ENCODE measurements at places on chromosomes 6 and 20.

- no peak for DNase-seq
Observed at GRCh38 chr6:52407467-52407866, 12.7 kb upstream of the EFHC1 start.

- DNase-seq: no peak
Observed at GRCh38 chr6:47478233-47479139, 897 bp downstream of the CD2AP start.

GRCh38 chr6:145845557-145845956 is 31.0 kb upstream of the FBXO30 start:
- DNase-seq: no peak

- DNase-seq: no peak
Observed at GRCh38 chr20:49790077-49790798, 22.4 kb upstream of the SLC9A8 start.

DNA sequence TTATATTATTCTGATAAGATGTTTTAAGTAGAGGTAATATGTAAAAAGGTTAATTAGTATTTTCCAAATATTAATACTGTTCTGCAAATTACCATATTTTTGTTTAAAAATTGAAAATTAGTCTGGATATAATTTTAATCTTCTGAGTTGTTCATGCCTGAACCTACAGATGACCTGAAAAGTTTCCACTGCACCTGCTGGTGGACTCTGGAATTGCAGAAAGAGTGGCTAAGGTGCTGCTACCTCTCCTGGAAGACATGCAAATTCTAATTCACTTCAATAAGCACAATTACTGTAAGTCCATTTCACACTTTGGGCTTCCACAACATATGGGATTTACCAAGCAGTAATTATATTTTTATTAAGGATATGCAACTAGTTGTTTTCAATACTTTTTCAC is 77.7 kb upstream of the OLIG3 start:
- DNase-seq: no peak

- no peak for DNase-seq
Observed at GRCh38 chr6:156795825-156796224, 18.6 kb downstream of the ARID1B start.

DNA sequence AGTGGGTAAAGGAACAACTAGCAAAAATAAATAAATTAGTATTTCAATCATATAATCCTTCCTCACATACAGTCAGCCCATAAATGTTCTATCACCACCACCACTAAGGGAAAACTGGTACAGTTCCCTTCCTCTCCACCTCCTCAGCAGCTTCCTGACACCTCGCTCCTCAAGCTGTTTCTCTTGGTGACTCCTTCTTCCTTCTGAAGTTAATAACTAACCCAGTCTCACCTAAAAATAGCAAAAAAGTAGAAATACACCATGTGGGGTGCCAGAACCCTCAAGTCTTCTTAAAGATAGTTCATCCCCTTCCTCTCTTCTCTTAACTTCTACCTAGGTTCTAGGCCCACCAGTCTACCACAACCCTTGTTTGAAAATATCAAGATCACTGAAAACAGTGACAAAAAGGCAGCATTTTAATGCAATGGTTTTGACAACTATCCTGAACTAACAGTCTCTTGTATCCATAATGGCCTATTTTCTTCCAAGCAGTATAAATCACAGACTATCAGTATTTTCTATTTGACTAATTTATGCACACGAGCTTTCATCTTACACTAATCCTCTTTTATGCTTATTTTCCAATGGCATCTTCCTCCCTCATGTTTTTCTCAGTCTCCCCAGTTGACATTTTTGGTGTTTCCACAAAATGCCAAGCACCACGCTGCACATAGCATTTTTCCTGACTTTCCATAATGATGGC is 85.5 kb downstream of the KHDC1L start:
- no peak for DNase-seq

GRCh38 chr6:48315051-48315719 is 204.2 kb upstream of the PTCHD4 start:
- no peak for DNase-seq

DNA sequence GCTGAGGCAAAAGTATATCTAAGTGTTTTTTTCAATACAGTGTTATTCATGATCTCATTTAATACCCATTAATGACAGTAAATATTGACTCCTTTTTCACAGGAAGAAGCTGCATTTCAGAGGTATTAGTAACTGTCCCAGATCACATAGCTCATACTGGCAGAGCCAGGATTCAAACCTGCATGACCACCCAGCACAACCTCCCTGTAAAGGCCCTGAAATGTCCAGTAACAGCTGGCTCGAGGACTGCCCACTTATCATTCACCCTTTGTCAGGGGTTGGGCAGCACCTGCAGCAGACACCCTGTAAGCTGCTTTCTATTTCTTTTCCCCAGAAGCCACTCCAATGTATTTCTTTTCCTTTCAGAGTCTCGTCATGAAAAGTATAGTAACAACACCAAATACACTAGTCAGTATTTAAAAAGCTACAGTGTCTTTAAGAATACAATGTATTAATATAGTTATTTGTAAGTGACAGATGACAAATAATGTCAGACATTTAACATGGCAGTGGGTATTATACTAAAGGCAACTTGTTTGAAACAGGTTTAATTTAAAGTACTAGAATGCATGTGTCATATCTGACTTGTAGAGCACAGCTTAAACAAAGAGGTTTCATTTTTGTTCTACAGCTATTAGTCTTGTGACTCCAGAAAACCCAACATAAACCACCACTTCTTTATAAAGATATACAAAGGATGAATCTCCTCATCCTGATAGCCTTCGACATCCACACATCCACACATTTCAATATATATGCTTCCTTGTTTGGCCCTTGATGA is 841.6 kb upstream of the GJE1 start:
- no peak for DNase-seq

DNA sequence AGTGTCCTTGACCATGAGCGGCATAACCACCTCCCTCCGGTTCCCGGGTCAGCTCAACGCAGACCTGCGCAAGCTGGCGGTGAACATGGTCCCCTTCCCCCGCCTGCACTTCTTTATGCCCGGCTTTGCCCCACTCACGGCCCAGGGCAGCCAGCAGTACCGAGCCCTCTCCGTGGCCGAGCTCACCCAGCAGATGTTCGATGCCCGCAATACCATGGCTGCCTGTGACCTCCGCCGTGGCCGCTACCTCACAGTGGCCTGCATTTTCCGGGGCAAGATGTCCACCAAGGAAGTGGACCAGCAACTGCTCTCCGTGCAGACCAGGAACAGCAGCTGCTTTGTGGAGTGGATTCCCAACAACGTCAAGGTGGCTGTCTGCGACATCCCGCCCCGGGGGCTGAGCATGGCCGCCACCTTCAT is 4.9 kb downstream of the TUBB1 start:
- DNase-seq: no peak

DNA sequence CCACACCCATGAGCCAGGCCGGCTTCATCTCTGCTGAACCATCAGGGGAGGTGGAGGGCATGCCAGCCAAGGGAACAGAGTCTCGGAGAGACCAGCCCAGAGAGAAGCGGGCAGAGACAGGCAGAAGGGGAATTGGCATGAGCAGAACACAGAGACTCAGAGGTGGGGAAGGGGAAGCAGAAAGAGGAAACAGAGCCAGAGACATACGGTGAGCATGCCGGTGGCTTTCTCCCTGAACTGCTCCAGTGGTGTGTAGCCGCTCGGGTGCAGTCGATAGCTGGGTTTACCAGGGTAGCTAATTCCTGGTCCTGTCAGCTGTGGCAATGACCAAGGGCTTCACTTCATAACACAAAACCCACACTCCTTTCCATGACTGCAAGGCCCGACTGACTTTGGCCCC is 83.6 kb upstream of the CCDC167 start:
- DNase-seq: no peak

GRCh38 chr20:25461786-25462545 is 54.5 kb downstream of the GINS1 start:
- DNase-seq: no peak

DNA sequence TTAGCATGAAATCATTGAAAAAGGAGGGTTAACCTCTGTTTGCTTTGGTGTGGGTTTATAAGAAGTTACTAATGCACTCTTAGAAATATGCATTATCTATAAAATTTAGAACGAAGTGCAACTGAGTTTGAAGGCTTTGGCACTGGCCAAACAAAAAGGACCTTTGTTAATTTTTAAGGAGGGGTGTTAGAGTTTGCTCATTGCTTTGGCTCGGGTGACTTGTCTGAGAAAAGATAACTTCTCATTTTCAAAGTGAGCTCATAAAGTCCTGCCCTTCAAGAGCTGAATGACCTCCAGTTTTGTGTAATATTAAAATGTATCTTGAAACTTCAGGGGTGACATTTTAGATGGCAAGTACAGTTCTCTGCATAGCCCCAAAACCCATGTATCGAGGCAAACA is 25.9 kb downstream of the NEDD9 start:
- DNase-seq: no peak

- DNase-seq: no peak
Observed at GRCh38 chr6:23783901-23784300, 342.1 kb upstream of the NRSN1 start.

DNA sequence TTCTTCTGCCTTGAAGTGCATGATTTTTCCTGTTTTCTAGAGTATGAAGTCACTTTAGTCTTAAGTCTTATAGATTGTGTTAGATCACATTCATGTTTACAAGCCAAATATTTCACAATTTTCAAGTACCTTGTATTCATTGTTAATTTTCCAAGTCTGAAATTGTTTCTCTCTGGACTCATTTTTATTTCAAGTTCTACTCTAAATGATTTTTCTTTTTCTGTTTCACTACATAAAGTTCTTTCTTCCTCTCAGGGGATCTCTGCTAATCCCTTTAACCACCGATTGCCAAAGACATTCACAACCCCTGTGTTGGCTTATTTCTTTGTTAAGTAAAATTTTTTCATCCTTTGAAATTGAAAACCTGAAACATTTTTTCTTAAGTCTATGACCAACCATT is 805.7 kb downstream of the KIF16B start:
- no peak for DNase-seq

- DNase-seq: no peak
Observed at GRCh38 chr6:47532981-47533585, 55.5 kb downstream of the CD2AP start.

- no peak for DNase-seq
Observed at GRCh38 chr20:1651268-1652058, 6.1 kb downstream of the SIRPG start.

DNA sequence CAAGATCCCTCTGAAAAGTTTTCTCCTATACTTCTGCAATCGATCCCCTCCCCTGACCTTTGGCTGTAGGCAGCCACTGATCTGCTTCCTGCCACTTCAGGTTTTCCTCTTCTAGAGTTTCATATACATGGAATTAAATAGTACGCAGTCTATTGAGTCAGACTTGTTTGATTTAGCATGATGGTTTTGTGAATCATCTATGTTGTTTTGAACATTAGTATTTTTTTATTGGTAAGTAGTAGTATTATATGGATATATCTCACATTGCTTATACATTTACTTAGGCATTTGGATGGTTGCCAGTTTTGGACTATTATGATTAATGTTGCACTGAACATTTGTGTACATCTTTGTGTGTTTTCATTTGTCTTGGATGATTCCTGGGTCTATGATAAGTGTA is 518.0 kb downstream of the CD109 start:
- DNase-seq: no peak

DNA sequence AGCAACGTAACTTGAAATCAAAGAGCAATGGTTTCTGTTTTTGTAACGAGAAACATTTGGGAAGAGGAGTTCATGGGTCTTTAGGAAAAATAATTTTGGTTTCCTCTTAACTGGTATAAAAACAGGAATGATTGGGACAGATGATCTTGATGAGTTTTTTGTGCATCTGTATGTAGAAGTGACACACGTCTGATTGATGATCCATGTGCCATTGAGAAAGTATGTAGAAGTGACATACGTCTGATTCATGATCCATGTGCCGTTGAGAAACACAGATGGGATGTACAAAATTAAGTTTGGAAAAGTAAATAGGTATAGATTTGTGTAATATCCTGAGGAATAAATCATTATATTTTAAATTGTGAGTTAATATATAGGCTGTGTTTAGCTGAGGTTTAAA is 2.1 kb downstream of the KIAA1586 start:
- no peak for DNase-seq

DNA sequence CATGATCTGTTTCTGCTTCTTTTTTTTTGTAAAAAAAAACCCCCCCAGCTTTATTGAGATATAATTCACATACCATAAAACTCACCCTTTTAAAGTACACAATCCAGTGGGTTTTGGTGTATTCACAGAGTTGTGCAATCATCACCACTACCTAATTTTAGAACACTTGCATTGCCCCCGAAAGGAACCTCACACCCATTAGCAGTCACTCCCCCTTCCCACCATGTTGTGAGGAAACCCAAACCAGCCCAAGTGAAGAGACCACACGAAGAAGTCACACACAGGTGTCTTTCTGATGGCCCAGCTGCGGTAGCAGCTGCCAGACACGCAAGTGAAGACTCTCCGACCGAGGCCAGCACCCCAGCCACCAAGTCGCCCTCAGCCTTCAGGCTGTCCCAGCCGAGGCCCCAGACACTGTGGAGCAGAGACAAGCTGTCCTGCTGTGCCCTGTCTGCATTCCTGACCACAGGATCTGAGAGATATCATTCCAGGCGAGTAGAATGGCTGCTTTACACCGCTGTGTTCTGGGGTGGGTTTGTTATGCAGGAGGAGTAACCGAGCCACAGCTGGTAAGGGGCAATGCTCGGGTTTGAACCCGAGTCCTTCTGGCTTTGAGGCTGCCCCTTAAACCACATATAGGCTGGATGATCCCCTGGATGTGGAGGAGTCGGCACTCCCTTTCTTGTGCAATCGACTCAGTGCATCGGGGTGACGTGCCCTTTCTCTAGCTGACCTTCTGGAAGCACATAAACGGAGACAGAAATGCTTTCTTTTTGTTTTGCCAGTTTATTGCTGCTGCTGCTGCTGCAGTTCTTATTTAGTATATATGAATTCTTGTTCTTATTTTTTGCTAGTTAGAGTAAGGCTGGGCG is 59.1 kb upstream of the PTPN1 start:
- no peak for DNase-seq

DNA sequence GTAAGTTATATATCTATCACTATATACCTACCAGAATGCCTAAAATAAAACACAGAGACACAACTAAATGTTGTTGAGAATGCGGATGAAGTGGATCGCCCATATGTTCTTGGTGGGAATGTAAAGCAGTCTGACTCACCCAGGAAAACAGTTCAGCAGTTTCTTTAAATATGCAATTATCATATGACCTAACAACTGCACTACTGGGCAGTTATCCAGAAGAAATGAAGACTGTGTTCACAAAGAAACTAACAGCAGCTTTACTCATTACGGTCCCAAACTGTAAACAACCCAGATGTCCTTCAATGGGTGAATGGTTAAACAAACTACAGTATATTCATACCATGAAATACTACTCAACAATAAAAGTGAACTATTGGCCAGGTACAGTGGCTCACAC is 14.3 kb upstream of the ZC3H12D start:
- no peak for DNase-seq

DNA sequence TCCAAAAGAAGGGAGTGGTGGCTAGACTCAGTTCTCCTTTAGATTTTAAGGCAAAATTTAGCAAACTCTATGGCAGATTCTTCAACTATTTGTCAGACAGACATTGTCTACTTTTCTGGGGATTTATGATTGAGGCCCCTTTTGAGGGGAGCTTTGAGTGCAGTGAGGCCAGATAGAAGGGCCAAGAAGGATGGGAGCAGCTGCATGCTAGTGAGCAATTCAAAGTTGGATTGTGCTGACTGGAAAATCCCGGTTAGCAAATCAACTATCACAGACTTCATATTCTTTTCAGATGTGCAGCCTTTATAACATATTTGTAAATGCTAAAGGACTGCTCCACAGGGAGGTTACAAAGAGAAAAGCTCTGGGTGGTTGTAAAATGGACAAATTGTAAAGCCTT is 35.0 kb upstream of the ESR1 start:
- DNase-seq: no peak

Data from coronary artery (tissue), 2 donors.